A549 treated with dexamethasone at 1 μM for 4 hours (cell line): ENCODE measurements at places on chromosomes 16 and 17. TPM values are rescaled to one million over a fixed set of nuclear protein-coding genes. Genes with fewer than 3 reads are reported as not detected.

CMIP gene
- 91.3 to 146 TPM (median 128 TPM) in 5 replicates for total RNA-seq

SLC13A2 gene
- 0.07 to 0.20 TPM (median 0.12 TPM) in 5 replicates for total RNA-seq

HOXB5 gene
- total RNA-seq = 0.88 to 2.5 TPM (median 2.0 TPM) in 5 replicates

CDH15 gene
- 0.19 to 0.27 TPM (median 0.23 TPM) in 5 replicates for total RNA-seq

KRTAP3-1 gene
- not detected in 5 replicates for total RNA-seq

ZNF689 gene
- total RNA-seq = 8.6 to 10.5 TPM (median 9.9 TPM) in 5 replicates

KLHL10 gene
- total RNA-seq = 0.06 to 0.11 TPM (median 0.09 TPM) in 4 of 5 replicates, not detected in the other

MAP3K3 gene
- 13.5 to 20.5 TPM (median 18.4 TPM) in 5 replicates for total RNA-seq

KRT33A gene
- total RNA-seq = not detected in 5 replicates

SMURF2 gene
- 22.7 to 31.5 TPM (median 28.8 TPM) in 5 replicates for total RNA-seq
